Eye (tissue), 1 donor: ENCODE measurements at places on chromosomes 11 and 22.

DNA sequence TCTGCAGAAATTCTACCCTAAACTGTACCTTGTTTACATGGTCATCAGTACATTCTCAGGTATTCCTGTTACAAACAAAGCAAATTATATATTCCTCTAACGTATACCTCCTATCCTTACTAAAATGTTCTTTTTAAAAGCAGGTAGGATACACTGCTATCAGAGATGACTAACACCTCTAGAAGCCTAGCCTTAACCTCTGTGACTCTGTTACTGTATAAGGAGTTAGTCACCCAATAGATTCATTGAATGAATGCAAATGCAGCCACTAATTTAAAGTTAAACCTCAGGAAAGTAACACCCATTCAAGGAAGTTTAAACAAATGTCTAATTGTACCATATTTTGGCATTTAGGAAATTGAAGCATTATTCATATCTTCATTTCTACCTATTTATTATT, 82.2 kb downstream of the FCHSD2 start:
- no peak for DNase-seq

- DNase-seq: no peak
Measured at GRCh38 chr11:97033178-97033577, 643.4 kb downstream of the JRKL start.

- DNase-seq: no peak
Measured at GRCh38 chr22:26588729-26589366, 1.1 kb downstream of the TPST2 start.

GRCh38 chr22:32545801-32546200, 71.2 kb downstream of the FBXO7 start:
- DNase-seq: no peak
